Anterior cingulate cortex (tissue), 58 donors: ENCODE measurements at places on chromosomes 16 and 17.

- no peak for DNase-seq
Measured at GRCh38 chr17:64424324-64424849, 24.5 kb upstream of the MILR1 start.

DNA sequence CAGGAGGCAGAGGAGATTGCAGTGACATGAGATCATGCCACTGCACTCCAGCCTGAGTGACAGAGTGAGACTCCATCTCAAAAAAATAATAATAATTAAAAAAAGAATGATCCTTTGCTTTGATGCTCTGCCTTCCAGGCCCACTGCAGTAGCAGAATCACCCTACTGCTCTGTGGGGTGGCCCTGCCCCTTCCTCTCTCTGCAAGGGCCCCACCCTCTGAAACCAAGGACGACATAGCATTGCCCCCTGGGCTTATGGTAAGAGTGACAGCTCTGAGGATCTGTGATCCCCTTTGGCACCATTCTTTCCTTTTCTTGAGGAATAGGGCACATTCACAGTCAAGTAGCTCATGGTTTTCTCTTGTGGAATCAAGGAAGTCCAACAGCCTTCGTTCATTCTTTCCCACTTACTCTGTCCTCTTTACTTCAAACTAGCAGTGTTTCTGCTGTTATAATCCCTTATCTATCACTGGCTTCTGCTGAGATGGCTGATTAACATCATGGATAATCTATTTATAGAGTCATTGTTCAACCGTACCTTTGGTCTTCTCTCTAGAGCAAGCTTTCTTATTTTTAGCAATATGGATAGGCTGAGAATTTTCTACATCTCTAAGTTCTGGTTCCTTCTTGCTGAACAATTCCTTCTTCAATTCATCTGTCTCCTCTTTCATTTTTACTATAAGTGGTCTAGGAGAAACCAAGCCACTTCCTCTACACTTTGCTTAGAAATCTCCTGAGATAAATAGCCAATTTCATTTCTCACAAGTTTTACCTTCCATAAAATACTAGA lies 14.1 kb downstream of the RAD51C start:
- DNase-seq: no peak

DNA sequence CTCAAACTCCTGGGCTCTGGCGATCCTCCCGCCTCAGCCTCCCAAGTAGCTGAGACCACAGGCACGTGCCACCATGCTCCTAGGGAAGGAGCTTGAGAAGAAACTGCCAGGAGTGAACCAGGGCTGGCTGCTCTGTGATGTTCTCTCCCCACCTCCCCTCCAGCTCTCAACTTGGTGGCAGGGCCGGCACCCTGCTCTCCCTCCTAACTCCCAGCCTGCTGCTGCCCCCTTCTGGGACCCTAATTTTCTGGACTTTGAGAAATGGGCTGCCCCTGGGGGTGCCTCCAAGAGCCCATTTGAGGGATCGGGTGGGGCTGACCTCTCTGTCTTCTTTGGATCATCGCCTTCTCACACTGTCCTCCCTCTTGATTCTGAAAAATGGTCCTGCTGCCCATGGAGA lies 14.9 kb upstream of the STAT3 start:
- DNase-seq: no peak

GRCh38 chr17:48755356-48755755 lies 26.8 kb upstream of the HOXB13 start:
- DNase-seq: no peak

- no peak for DNase-seq
Measured at GRCh38 chr17:62693616-62694409, 66.3 kb downstream of the MRC2 start.

DNA sequence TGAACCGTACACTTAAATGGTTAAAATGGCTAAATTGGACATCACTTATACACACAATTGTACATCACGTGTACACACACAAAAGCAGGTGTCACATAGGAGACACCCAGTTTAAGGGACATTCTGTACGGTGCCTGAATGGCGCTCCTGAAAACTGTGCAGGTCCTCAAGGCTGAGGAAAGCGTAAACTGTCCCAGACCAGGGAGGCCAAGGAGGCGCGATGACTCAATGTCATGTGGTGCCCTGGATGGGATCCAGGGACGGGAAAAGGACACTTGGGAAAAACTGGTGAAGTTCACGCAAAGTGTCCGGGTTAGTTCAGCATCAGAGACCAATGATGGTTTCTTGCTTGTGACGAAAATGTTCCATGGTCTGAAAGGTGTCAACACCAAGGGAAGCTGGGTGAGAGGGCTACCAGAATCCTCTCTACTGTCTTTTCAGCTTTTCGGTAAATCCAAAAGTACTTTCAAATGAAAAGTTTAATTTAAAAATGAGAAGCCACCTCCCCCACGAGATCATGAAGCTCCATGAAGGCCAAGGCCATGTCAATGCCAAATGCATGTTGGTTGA lies 112.2 kb downstream of the CMIP start:
- DNase-seq: no peak

GRCh38 chr16:57167953-57168352 lies 17.9 kb downstream of the PSME3IP1 start:
- DNase-seq: no peak

- no peak for DNase-seq
Measured at GRCh38 chr16:17555176-17555575, 84.4 kb upstream of the XYLT1 start.

GRCh38 chr17:75692976-75693375 lies 25.8 kb downstream of the SAP30BP start:
- DNase-seq: no peak

GRCh38 chr16:78703936-78704335 lies 604.5 kb downstream of the WWOX start:
- no peak for DNase-seq

GRCh38 chr16:86364653-86365380 lies 145.5 kb upstream of the FOXF1 start:
- no peak for DNase-seq

- DNase-seq: no peak
Measured at GRCh38 chr17:81160747-81161453, 4.4 kb upstream of the PVALEF start.

DNA sequence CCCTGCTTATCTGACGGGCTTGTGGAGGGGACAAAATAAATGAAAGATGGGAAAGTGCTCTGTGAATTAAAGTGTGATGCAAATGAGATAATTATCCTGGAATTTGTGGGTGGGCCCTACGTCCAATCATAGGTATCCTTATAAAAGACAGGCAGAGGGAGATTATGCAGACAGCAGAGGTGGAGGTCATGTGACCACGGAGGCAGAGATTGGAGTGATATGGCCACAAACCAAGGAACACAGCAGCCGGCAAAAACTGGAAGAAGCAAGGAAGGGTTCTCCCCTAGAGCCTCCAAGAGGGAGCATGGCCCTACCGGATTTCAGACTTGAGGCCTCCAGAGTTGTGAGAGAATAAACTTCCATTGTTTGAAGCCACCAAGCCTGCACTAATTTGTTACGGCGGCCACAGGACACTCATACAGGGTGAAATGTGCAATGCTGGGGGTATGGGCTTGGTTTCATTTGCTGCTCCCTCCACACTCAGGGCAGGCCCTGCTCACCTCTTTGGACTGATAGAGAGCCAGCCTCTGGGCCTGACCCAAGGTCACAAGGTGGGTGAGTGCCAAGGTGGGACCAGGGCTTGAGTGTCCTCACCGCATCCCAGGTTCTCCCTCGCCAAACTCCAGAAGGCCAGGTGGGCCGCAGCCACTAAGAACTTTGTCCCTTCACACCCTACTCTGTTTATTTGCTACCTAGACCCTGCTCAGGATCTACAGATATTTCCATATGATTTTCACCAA lies 149.6 kb upstream of the TNRC6C start:
- no peak for DNase-seq

DNA sequence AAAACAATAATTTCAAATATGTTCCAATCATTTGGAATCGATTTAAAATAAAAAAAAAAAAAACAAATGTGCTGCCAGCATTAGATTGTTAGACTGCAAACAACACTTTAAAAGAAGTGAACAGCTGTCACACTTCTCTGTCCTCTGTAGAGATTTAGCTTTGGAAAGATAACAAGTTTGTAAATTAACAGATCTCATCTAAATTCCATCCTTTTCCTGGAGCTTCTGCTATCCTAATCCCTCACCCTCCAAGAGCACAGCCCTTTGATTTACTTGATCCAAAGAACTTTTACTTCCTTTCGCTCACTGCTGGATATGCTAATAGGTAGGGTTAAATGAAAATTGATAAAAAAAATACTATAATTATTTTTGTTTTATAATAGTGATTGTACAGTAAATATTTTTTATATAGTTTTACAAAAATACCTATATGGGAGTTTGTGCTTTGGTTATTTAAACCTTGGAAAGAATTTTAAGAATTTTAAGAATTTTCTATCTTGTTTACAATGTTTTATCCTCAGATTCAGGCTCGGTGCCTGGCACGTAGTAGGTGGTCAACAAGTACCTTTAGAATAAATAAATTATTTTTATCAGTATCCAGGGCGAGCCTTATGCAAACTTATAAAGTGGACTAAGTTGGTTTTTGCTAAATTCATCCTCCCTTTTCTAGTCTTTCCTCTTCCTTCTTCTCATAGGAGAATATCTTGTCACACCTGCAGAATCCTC lies 21.6 kb downstream of the MAP2K6 start:
- no peak for DNase-seq

- no peak for DNase-seq
Measured at GRCh38 chr17:17119533-17119932, 77.3 kb downstream of the MPRIP start.

- no peak for DNase-seq
Measured at GRCh38 chr17:58382872-58383242, 30.9 kb upstream of the SUPT4H1 start.

GRCh38 chr16:10521681-10522274 lies 58.6 kb downstream of the EMP2 start:
- DNase-seq: no peak

DNA sequence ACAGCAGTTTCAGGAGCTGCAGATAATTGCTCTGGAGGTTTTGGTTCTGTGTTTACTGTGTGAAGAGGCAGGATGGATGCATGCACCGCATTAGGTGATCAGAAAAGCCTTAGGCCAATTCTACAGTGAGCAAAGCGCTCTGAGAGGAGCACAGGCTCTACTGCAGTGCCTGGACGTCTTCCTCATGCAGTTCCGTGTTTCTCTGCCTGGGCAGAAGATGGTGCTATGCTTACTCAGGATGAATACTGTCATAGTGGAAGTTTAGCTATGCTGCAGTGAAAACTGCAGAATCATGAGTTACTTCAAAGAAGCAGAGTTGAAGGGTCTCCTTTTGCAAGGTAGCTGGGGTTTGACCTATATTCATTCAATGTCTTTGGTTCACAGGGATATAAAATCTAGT lies 1012.4 kb downstream of the KCNJ18 start:
- DNase-seq: no peak

- no peak for DNase-seq
Measured at GRCh38 chr17:55161935-55162555, 102.7 kb upstream of the HLF start.

- no peak for DNase-seq
Measured at GRCh38 chr16:67349172-67349571, 22.6 kb downstream of the LRRC36 start.

GRCh38 chr17:17221329-17221728 lies 15.2 kb upstream of the PLD6 start:
- DNase-seq: no peak

DNA sequence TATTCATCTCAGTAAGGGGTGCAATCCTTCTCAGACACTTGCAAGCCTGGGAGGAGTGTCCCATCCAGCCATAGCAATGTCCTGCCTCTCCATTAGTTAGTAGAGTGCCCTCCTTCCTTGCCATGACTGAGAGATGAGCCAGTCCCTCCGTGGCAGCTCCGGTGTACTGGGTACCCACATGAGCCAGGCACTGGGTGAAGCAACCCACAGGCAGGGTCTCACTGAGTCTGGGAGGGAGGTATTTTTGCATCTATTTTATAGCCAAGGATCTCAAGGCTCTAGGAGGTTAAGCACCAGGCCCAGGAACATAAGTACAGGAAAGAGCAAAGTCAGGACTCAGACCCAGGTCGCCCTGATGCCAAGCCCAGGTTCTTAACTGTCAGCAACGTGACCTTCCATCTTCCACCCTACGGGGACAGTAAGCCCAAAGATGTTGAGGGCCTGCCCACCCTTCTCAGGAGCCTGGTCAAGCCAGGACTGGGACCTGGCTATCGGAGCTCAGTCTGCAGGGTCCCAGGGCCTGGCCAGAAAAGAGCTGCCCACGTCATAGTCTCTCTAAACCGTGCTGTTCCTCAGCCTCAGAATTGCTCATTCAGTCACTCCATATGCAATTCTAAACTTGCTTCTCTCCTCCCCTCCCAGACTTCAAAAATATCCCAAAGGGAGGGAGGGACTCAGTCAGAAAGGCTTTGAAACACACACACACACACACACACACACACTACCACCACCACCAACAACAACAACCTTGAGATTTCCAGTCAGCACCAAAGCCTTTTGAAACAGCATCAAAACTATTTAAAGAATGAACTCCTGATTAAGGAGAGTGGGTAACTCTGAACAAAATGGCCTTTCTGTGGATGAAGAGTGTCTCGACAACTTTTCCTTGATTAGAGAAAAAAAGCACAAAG lies 16.6 kb downstream of the NOS2 start:
- no peak for DNase-seq

- no peak for DNase-seq
Measured at GRCh38 chr17:76438906-76439305, 14.0 kb downstream of the UBE2O start.

DNA sequence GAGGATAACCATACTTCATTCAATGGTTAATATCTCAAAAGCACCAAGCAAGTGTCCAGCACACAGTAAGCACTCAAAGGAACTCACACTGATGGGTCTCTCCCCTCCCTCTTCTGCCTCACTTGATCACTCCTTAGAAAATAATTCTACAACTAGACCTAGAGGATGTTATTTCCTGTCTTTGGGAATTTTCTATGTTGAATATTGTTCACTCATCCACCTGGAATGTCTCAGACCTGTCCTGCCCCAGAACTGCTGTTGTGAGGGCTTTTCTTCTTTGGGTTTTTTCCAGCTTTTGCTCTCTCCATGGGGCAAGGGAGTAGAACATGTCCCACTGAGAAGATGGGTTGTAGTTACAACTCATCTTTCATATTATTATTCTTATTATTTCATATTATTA lies 25.3 kb downstream of the NXPH3 start:
- DNase-seq: no peak

DNA sequence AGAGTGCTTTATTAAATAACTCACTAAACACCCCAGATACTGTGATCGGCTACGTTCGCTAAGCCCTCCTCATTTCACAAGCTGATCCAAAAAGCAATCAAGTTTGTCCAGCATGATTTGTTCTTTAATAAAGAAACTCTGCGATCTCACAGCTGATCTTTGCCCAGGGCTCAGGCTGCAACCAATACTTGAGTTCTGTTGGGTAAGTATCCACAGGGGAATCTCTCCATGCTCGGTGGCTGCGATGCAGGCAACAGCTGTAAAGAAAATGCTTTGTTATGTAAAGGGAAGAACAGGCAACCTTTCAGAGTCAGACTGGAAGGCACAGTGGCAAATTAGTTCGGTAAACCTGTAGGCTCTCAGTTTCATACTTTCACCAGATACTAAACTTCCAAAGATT lies 67.5 kb downstream of the SHISA6 start:
- no peak for DNase-seq
